ENCODE measurements at places on chromosomes 3 and 15. TPM values are rescaled to one million over a fixed set of nuclear protein-coding genes. Genes with fewer than 3 reads are reported as not detected.

FANCD2OS gene
- 0.13 TPM for polyA plus RNA-seq

ALPK3 gene
- polyA plus RNA-seq: 15.0 TPM

GOLGA8J gene
- 0.69 TPM for polyA plus RNA-seq

LDHAL6B gene
- 0.13 TPM for polyA plus RNA-seq

UCN2 gene
- 0.60 TPM for polyA plus RNA-seq

FBXO40 gene
- not detected for polyA plus RNA-seq

STX19 gene
- 0.34 TPM for polyA plus RNA-seq

CRTC3 gene
- 30.7 TPM for polyA plus RNA-seq

DZIP3 gene
- polyA plus RNA-seq: 32.6 TPM

TMC3 gene
- 0.20 TPM for polyA plus RNA-seq

MUSTN1 gene
- not detected for polyA plus RNA-seq

GRCh38 chr3:123295901-123296250 lies 94.1 kb downstream of the SEC22A start:
- DNase-seq: no peak

DNA sequence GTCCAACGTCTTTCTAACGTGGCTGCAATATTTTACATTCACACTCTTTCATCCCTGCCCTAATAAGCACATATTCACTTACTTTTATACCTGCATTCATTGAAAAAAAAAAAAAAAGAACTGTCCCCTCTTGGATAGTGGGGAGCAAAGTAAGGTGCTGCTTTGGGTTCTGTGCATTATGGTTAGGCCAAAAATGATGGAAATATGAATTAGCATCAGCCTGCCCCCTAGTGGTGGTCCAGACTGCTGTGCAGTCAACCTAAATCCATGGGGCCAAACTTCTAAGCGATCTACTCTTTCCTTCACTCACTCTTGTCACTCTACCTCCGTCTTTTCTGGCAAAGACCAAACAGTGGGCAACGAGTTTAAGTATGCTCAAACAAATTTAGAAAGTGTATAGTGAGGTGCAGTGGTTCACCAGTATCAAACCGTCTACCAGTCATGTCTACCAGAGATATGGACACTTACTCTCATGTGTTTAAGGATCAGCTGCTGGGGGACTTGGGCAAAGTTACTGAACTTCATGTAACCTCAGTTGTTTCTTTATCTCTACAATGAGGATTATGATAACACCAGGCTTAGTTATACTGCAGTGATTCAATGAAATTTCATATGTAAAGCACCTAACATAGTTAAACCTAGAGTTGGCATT lies 61.5 kb upstream of the GRM7 start:
- DNase-seq: no peak

DNA sequence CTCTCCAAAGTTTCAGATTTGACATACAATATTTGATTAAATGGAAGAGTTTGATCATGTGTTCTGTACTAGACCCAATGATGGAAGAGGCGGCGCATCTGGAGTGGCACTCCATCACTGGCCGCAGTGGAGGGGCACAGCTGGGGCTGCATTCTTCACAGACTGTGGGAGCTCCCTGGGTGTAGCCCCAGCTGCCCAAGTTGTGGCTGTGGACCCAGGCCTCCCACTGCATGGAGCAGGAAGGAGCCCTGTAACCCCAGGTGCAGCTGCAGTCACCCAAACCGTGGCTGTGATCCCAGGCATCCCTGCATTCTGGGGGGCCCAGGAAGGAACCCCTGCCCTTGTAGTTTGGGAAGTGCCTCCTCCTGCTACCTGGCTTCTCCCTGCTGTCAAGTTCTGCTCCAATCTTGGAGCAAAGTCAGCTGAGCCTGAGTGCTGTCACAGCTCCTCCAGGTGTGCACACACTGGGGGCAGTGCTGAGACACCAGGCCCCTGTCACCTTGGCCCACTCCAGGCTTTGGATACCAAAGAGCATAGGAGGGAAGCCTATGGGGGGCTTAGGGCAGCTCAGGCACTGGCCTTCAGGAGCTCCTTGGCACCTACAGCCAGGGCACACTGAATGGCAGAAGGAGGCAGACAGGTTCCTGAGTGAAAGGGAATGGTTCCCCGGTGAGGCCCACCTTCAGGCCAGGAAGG lies 651.9 kb upstream of the BCHE start:
- DNase-seq: no peak

DNA sequence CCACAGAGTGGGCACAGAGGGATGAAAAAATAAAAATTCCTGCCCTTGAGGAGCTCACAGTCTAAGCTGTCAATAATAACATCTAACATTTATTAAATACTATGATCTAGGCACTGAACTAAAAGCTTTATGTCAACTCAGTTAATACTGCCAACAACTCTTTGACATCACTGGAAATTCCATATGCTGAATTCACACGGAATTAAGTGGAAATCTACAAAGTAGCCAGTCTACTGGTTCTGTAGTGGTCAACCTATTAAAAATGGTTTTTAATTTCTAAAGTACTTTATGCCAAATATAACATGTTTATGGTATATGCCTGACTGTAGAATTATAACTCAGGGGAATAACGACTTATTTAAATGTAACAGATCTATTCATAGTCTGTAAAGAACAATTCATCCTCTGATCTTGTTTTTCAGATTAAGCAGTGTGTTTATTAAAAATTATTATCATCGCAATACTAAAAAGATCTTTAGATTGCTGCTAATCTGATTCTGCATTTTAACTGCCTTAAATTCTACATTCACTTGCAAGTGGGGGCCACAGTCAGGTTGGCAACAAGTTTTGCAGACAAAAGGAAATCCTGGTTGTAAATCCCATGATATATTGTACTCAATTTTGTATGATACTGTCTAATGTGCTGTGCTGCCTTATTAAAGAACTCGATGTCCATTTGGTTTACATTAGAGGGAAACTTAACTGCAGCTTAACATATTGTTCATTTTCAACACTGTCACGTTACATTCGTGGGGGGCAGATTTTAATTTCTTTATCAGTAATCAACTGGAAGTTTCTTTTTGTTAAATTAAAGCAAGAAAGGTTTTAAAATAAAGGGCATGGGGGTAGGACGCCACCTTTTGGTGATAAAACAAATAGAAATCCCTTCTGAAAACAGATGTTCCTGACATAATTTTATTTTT lies 2.6 kb upstream of the FOXP1 start:
- no peak for DNase-seq

DNA sequence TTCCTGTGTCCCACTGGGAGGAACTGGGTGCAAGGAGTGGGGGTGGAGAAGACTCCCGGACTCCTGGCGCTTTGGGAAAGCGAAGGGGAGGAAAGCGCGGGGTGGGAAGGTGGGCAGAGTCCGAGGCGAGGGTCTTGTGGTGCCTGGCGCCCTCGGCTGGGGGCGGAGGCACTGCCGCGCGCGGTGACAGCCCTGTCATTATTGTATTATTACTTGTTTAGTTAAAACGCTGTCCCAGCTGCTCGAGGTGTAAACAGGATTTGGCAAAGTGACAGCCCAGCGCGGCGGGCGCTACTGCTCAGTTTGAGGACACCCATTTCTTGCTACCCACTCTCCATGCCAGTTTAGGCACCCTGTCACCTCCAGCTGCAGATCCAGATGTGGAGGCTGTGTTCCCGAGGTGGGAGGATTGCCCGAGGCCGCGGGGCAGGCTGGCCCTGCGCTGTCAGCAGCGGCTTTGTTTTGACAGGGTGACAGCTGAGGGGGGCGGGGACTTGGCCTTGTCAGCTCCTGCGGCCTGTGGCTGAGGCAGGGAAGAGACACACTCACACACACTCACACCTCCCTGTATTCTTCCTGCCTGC lies 1.0 kb downstream of the KAT2B start:
- no peak for DNase-seq

DNA sequence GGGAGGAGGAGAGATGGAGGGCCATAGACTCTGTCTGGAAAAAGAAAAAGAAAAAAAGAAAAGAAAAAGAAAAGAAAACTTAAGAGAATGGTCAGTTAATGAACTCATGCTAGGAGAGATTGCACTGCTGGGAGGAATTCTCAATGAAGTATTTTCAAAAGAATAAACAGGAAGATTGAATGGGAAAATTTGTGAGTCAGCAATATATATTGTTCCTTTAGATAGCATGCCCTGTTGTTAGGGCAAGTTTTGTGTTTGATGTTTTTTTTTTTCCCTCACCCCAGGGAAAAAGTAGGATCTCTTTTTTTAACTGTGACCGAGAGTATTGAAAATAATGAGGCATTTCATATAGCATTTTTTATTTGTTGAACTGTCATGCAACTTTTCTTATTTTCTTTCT lies 7.8 kb upstream of the NR1D2 start:
- DNase-seq: no peak

GRCh38 chr3:45544024-45544716 lies 50.4 kb upstream of the LIMD1 start:
- no peak for DNase-seq

- no peak for DNase-seq
Observed at GRCh38 chr3:29307295-29307694, 26.4 kb downstream of the RBMS3 start.

GRCh38 chr3:147604136-147604535 lies 195.0 kb downstream of the ZIC1 start:
- DNase-seq: no peak

- no peak for DNase-seq
Observed at GRCh38 chr3:44108481-44108880, 133.2 kb upstream of the TOPAZ1 start.

DNA sequence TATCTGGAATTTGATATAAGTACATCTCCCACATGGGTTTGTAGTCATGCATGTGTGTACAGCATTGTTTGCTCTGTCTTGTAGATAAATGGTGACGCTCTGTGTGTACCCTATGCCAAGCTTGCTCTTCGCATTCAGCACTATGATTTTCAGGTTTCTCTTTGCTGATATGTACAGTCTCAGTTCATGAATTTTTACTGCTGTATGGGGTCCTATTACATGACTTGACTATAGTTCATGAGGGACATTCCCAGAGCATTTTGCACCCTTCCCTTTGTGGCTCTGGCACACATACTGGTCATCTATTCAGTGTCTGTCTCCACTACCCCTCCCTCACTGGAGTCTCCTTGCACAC lies 132.7 kb downstream of the EEFSEC start:
- no peak for DNase-seq

GRCh38 chr3:98557324-98558010 lies 25.7 kb downstream of the GPR15 start:
- no peak for DNase-seq

DNA sequence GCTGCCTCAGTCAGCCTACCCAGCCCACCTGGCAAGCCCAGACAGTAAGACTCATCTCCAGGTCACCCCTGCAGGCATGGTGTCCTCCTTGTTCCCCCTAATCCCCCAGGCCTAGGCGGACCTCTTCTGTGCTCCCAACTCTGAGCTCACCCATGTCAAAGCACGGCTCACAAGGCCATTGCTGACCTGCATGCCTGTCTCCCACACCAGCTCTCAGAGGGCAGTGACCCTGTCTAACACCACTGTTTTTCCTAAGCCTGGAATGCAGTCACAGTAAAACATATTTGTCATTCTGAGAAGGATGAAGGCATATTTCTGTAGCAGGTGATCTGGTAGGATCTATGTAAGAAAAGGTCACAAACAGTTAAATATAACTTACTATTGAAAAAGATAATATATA lies 110.3 kb upstream of the HACD2 start:
- no peak for DNase-seq

DNA sequence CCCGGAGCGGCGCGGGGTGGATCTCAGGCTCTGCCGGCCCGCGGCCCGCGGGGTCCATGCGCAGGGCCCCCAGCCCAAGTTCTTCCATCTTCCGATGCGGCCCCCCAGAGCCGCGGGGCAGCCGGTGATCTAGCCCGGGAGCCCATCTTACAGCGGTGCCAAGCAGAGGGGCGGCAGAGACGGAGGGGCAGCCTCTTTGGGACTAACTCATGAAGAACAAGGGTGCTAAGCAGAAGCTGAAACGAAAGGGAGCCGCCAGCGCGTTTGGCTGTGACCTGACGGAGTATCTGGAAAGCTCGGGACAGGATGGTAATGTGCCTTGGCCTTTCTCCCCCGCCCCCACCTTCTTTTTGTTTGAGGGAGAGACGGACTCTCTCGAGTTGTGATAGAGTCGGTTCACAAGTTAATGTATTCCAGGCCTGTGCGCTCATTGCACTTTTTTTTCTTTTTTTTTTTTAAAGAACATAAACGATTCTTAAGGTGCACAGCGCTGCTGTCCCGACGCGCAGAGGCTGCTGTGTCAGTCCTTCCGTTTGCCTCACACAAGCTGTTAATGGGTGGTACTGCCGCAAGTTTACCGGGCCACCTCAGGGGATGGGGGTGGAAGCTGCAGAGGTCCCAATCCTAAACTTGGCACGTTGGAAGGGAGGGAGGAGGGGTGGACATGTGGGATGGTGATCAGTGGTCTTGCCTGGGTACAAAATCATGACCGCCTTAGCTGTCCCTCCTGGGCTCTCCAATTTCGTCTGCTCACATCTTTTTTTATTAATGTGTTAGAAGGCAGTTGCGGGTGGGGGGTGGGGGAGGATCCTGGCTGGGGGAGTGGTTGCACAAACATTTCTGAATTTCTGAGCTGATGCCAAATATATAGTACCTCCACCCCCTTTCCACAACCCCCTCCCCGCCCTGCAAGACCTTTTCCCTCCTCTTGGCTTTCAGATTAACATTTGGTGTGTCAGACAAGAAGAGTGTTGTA lies 801 bp downstream of the ARHGAP31 start:
- peak; percentile 41 for DNase-seq

GRCh38 chr3:66597308-66597863 lies 96.6 kb upstream of the LRIG1 start:
- DNase-seq: no peak

GRCh38 chr3:55296030-55296429 lies 191.1 kb downstream of the WNT5A start:
- no peak for DNase-seq

DNA sequence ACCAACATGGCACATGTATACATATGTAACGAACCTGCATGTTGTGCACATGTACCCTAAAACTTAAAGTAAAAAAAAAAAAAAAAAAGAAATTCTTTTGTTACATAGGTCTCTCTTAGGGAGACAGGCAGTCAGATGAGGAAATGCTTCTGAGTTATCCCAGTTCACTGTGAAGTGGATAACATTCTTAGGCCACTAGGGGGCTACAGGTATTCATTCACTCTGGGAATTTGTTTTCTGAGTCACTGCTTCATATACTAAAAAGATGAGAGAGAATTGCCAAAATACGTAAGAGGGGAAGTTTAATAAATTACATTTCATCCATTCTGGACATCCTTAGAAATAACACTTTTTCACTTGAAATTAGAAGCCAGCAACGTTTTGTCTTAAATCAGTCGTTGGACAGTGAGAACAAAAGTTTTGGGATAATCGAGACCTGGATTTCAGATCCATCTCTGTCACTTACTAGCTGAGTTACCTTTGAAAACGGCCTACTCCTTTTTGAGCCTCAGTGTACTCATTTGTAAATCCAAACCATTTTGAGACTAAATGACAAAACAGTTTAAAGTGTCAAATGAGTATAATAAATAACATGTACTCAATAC lies 738.4 kb upstream of the ALCAM start:
- DNase-seq: no peak

DNA sequence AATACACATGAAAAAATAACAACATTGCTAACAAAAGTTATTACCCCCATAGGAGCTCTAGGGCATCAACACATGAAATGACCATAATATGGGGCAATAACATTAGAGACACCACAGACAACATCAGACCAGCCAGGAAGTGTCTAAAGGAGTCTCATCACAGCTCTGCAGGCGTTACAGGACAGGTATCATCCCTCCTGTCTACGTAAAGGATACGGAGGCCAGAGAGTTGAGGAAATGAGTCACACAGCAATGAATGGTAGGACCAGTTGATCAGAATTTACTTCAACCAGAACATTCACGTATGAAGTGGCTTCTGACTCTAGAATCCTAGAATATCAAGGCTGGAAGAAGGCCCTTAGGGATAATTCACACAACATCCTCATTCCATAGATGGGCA lies 1.8 kb downstream of the NME9 start:
- DNase-seq: no peak

Data from right renal pelvis (tissue), 4 donors.